ENCODE measurements at places on chromosomes 13 and 19.

GRCh38 chr19:45158503-45159209, 2.1 kb downstream of the NKPD1 start:
- DNase-seq = no peak

DNA sequence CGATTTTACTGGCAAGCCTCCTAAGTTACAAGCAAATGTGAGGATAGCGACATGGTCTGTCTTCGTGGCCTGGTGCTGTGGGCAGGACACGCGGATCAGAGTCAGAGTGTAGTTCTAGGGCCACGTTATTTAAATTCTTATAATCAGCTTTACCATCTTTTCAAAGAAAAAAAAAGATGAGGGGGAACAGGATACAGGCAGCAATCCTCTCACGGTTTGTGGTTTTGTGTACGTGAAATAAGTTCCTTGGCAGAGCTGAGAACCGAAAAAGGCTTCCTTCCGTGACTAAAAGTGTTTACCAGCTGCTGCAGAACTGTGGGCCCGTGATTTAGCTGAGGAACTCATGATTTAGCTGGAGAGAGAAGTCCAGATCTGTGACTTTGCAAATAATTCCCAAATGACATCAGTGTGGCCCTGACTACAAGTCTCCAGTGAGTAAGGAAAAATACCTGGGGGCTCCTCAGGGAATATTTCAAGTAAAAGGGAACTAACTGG, 27.2 kb downstream of the RCBTB2 start:
- DNase-seq = peak; percentile 48

- DNase-seq = no peak
Observed at GRCh38 chr19:45175515-45176345, 2.3 kb downstream of the TRAPPC6A start.

- DNase-seq = no peak
Observed at GRCh38 chr19:10842788-10843187, 5.4 kb upstream of the C19orf38 start.

- DNase-seq = no peak
Observed at GRCh38 chr19:44673510-44673909, 2.2 kb downstream of the CEACAM19 start.

DNA sequence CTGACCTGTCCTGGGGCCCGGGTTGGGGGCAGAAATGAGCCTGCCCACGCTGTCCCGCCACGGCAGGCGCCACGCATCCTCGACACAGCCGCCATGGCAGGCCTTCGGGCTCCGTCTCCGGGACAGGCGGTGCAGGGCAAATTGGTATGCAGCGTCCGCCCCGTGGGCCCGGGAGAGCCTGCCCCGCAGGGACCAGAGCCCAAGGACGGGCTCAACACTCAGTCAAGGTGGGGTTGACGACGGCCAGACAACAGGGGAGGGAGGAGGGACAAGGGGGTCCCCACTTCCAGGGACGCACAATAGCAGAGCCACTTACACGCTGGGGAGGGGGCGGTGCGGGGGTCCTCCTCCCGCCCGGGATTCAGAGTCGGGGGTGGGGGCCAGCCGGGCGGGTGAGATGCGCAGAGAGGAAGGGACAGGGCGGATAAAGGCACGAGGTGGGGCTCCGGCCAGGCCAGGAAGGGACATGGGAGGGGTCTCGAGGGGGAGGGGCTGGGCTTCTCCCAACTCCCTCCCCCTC, 1.2 kb downstream of the CTXN1 start:
- DNase-seq = no peak

DNA sequence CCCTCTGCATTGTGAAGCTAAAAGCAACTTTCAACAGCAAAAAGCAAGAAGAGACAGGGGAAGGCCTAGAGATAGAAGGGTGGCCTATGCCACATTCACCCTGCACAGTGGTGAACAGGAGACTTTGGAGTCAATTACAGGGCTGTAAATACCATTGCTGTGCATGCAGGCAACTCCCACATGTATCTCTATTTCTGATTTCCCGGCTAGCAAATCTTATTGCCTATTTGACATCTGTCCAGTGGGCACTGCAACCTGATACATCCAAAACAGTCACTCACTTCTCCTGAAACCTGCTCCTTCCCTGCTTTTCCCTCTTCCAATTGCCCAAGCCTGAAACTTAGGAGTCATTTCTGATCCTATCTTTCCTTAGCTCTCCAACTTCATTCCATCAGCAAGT, 13.4 kb downstream of the RUBCNL start:
- DNase-seq = no peak

DNA sequence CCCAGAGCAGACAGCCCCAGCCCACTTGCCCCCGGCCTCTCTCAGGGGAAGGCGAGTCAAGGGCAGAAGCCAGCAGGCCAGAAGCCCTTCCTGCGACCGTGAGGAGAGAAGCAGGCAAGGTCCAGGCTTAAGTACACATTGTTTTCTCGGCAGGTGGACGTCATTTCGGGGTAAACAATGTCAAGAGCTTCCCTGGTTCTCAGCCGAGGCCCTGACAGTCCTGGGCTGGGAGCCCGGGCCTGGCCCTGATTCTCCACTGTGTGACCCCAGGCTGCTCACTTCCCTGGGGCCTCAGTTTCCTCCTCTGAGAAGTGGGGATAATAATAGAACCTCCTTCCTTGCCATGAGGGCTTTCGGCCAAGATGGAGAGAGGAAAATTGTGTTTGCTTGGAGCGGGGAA, 19.4 kb downstream of the PLVAP start:
- DNase-seq = no peak

DNA sequence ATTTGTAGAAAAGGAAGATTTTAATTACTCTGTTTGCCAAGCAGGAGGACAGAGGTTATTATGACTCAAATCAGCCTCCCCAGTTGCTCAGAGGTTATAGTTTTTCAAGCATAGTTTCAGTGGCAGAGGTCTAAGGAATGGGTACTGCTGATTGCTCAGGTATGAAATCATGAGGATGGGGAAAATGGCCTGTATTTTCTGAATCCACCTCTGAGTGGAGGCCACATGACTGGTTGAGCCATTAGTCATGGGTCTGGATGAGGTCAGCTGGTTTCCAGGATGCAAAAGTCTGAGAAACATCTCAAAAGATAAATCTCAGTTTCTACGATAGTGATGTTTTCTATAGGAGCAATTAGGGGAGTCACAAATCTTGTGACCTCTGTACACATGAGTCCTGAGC, 62.8 kb upstream of the CEACAM8 start:
- DNase-seq = peak; percentile 2

GRCh38 chr19:17778968-17779929, 15.7 kb upstream of the B3GNT3 start:
- DNase-seq = peak; percentile 52
